ENCODE measurements at places on chromosomes 1 and 21. TPM values are rescaled to one million over a fixed set of nuclear protein-coding genes. Genes with fewer than 3 reads are reported as not detected.

GRCh38 chr21:41906770-41907169 lies 27.6 kb upstream of the PRDM15 start:
- no peak for DNase-seq

DNA sequence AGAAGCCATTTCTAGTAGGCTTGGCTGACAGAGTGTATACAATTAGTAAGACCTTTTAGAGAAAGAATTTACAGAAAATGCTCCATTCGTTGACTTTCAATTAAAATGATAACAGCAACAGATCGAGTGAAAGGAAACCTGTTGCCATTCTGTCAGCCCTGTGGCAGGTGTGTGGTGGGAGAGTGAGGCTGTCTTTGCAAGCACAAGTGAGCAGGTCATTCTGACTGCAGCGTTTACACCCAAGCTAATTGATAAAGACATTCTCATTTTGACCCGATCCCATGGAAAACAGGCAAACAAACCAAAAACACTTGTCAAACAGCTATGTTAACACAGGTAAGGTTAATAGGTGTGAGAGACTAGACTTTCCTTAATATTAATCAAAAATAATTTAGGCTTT lies 257.3 kb downstream of the PTBP2 start:
- no peak for DNase-seq

DNA sequence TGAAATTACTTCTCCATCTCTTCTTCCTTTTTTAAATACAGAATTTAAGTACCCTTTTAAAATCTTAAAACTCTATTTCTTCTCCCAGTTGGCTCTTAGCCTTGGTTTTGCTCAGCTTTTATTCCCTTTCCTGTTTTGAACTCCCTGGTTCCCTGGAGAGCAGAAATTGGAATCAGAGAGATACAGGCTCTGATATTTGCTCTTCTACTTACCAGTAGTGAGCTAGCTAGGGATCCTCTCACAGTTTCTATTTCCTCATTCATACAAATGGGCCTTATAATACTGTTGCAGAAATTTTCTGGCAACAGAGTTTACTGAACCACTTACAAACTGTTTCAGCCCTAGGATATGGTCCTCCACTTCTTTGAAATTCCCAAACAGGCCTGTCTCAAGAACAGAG lies 606.3 kb downstream of the NUF2 start:
- no peak for DNase-seq

DNA sequence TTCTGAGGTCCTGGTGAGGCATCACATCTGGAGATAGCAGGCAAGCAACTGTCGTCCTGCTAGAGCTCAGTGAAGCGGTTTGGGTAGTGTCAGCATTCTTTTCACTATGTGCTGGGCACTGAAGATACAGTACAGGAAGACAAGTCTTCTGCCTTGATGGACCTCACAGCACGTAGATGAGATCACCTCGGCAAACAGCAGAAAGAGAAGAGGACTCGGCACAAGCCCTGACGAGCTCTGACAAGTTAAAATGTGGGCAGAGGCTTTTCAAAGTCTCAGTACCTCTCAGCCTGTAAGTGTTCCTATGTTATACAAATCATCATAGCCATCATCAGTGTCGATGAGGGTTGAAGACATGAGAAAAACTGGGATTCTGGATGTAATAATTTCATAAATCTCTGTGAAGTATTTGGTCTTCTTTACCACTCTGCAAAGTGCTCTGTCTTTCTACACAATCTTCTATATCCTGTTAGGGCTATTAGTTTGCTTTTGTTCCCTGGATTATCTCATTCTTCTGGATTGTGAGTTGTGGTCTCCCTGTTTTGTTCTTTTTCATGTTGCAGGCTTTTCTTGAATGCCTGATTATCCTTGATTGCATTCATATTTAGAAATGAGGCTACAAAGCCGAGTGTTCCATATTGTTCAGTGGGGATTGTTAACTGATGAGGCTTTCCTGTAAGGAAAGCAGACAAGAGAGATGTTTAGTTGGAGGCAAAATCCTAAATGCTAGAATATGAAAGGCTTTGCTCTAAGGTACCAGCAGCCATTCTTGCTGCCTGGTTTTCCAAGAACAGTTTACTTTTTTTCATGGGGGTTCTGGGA lies 24.2 kb downstream of the MAEL start:
- no peak for DNase-seq

DNA sequence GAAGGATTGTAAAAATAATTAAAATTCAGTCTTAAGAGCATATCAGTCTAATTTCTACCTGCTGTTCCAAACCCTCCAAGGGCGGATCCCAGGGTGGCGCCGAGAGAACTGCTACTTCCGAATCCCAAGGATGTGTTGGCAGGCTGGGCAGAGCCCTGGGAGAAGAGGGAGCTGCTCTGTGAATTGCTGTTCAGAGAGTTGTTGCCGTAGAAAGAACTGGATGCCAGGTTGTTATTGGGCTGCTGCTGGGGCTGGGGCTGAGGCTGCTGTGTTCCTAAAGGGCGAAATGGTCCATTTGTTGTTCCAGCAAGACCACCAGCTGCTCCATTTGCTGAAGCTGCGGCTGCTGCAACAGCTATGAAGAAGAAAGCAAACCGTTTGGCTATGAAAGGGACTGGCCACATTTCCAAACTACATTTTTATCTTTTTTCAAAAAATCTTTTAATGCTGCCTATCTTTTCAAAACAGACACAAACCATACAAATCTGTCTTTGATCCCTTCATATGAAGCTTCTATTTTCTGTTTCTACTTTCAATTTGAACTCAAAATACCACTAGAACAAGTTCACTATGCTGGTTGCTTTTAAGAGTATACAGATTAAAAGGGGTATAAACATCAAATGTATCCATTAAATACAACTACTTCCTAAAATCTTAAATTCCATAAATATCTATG lies 57.5 kb upstream of the SDC3 start:
- no peak for DNase-seq

GRCh38 chr1:40607921-40608320 lies 57.6 kb downstream of the RIMS3 start:
- no peak for DNase-seq

DNA sequence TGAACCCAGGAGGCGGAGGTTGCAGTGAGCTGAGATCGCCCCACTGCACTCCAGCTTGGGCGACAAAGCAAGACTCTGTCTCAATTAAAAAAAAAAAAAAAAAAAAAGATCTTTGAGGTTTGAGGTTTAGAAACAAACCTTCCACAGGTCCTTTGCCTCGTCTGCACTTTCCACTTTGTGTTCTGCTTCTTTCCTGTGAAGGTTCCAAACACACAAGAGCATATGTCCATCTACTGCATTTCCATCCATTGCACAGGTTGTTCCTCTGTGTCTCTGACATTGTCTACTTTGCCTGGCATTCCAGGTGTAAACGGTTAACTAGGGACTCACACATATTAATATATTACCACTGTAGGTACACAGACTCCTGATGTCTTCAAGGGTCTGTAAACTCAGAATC lies 40.1 kb downstream of the DSTYK start:
- DNase-seq = no peak

DNA sequence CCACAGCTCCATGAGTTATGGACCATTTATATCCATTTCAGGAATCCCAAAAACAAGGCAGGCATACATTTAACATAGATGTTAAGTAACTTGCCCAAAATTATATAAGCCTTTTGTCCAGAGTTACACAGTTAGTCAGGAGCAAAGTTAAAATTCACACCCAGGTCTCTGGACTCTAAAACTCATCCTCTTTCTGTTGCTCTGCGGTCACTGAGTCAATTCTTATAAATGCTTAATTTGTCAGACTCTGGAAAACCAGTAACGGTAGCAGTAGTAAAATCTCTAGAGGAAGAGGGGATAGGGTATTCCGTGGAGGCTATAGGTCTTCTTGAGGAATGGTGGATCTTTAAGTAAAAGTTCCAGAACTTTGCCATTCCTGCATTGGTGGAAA lies 223.6 kb upstream of the JUN start:
- DNase-seq = no peak

DNA sequence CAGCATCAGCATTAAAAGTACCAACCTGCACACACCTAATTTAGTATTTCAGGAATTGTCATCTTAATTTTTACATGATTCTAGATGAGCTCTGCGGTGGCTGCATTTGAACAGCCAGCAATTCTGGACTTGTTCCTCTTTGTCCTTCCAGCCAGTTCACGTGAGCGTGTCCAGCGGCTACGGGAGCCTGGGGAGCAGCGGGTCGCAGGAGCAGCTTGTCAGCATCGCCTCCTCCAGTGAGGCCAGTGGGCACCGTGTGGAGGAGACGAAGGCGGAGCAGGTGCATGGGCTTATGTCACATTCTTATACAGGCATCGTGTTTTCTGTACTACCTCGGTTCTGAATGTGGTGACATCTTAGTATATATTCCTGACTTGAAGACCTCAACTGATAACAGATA lies 25.7 kb downstream of the PER3 start:
- no peak for DNase-seq

DNA sequence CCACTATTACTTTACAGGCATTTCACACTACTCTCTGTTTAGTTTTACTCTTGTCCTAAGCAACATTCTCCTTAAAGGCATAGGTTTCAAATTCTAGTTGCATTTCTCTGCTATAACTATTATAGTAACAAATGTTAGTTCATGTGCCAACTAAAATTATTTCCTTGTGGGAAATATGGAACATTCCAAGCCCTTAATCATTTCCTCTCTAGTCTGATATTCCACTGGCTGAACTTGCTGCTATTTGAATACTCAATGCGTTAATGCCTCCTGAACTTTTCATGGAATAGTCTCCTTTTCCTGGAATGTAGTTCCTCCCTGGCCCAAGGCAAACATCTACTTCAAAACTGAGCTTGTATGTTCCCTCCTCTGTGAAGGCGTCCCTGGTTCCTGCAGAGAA lies 19.3 kb upstream of the TBX19 start:
- peak; percentile 65 for DNase-seq

- DNase-seq = no peak
Measured at GRCh38 chr1:153770797-153771196, 4.4 kb upstream of the SLC27A3 start.

- DNase-seq = no peak
Measured at GRCh38 chr1:223738465-223739365, 26.4 kb downstream of the CAPN2 start.

DNA sequence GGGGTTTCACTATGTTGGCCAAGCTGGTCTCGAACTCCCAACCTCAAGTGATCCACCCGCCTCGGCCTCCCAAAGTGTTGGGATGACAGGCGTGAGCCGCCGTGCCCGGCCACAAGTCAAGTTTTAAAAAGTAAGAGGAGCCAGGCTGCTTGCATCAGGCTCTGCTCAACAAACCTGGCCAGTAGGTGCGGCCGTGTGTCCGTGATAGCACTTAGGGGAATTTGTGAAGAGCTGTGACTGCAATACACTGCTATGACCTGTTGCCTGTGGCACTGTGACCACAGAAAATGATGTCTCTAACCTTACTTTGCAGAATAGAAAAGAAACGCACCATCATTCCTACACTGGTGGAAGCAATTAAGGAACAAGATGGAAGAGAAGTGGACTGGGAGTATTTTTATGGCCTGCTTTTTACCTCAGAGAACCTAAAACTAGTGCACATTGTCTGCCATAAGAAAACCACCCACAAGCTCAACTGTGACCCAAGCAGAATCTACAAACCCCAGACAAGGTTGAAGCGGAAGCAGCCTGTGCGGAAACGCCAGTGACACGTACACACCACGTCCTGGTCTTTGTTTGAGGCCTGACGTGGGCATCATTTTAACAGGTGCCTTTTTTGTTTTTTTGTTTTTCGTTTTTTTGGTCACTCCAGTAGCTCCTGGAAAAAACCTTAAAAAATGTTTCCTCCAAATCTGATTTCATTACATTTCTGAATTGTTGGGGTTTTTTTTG lies 16.7 kb downstream of the C1orf174 start:
- DNase-seq = no peak

DNA sequence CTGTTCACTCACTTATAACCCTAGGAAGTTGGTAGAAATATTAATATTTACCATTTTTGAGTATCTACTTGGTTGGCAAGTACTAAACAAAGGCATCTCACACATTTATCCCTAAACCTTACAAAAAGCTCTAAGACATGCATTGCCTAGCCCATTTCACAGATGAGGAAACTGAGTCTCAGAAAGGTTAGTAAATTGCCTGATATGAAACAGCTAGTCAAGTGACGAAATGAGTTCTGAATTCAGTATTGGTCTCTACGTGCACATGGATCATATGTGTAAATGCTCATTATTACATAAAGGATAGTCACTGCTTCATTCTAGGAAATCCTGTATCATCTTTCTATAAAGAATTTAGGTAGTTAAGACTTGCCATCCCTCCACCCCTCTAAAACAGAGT lies 105.1 kb downstream of the BARHL2 start:
- no peak for DNase-seq

GRCh38 chr1:197008861-197009260 lies 31.5 kb downstream of the CFHR5 start:
- no peak for DNase-seq

GRCh38 chr1:28314547-28314941 lies 14.3 kb upstream of the MED18 start:
- DNase-seq = no peak

GRCh38 chr1:157774412-157774811 lies 2.5 kb downstream of the FCRL2 start:
- no peak for DNase-seq

DNA sequence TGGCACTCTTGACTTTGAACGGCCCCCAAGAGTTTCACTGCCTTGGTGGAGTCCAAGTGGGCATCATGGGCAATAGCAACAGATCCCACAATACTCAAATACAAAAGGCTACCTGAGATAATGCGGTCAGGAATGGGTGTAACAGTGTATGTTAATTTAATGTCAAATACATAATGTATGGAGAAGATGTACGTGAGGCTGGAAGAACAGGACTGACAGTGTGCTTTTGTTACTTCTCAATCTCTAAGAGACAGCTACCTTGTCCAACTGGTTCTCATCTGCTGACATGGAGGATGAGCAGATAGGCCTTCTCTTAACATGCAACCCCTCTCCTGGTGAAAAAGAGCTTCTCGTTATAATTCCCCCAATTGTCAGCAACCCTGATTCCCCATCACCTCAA lies 167.2 kb downstream of the APP start:
- DNase-seq = no peak

The BNIPL gene
- total RNA-seq = 0.06 TPM

The COL6A1 gene
- 303 TPM for total RNA-seq

The ZNF593OS gene
- total RNA-seq = not detected

The IL19 gene
- total RNA-seq = not detected

The RIIAD1 gene
- total RNA-seq = not detected

The ATP5PB gene
- total RNA-seq = 228 TPM

The TAS1R1 gene
- 1.2 TPM for total RNA-seq

The SNAPIN gene
- 73.7 TPM for total RNA-seq

The BTBD19 gene
- 8.2 TPM for total RNA-seq

The FCRL5 gene
- total RNA-seq = not detected

The OPRD1 gene
- total RNA-seq = 0.23 TPM

The AUNIP gene
- total RNA-seq = 9.7 TPM

The MAP10 gene
- 2.4 TPM for total RNA-seq

The TNFRSF9 gene
- 0.06 TPM for total RNA-seq

The SLAMF9 gene
- not detected for total RNA-seq
